ENCODE measurements at places on chromosomes 2 and 18. TPM values are rescaled to one million over a fixed set of nuclear protein-coding genes. Genes with fewer than 3 reads are reported as not detected.
A peak's percentile ranks its signal among the peaks of the same experiment; 100 is the strongest.

DNA sequence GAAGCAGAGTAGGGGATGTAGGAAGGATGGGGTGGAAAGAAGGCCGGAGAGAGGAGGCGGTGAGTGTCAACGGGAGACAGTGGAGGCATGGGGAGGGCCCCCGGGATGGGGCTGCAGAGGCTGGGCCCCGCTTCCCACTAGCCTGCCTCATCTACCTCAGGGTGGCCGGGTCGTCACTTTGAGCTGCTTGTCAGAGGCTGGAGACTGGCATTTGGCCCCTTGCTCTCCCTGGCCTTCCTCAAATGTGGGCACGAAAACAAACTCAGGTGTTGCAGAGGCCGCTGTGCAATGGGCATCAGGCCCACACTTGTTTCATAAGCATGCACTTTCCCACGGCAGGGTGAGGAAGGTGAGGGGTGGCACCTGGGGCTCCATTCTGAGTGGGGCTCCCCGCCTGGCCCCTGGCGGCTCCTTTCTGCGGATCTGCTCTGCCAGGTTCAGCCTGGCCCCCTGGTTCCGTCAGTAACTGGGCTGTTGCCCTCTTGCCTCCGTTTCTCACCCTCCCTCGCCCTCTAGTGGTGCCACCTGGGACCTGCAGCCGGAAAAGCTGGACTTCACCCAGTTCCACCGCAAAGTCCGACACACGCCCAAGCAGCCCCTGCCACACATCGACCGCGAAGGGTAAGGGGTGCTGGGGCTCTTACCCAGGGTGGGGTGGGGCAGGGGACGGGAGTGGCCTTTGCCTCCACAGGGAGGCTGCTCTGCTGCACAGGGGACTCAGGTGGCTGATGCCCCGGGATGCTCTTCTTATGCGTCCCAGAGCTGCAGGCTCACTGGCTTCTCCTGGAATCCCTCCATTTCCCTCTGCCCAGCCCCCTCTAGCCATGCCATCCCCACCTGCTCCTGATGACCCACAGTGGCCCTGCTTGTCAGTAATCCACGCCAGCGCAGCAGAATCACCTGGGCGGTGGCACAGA, 125.4 kb downstream of the CTIF start:
- DNase-seq = no peak

GRCh38 chr18:24964216-24964615, 387.8 kb downstream of the ZNF521 start:
- no peak for DNase-seq

- no peak for DNase-seq
These were observed 341.6 kb upstream of the CDH7 start for GRCh38 chr18:65409261-65409660.

- no peak for DNase-seq
These were observed 102.1 kb upstream of the HS6ST1 start for GRCh38 chr2:128420776-128421175.

DNA sequence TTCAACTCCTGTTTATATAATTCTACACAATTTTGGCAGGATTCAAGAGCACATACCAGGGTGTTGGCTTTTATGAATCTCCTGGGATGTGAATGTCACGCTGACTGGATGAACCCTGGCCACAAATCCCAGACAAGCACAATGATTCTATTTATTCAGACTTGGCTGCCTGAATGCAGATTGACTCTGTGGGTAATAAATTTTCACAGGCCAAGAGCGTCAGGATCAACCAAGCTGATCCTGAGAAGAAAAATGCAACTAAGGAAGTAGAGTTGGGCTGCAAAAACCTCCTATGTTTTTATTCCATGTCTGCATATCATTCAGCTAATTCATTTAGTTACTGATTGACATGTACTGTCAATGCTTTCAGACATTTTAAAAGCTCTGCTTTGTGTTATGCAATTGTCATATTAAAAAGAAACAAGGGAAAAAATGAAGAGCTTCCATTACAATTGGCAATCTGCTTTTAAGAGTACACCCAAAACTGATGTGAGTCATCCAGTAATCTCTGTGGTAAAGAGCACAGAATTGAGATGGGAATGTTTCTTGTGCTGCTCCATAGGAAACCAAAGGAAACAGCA, 173.0 kb upstream of the REV1 start:
- DNase-seq = no peak

- no peak for DNase-seq
These were observed 19.9 kb downstream of the ABCG5 start for GRCh38 chr2:43818761-43819160.

- DNase-seq = no peak
These were observed 63.5 kb downstream of the COL5A2 start for GRCh38 chr2:189116087-189116486.

DNA sequence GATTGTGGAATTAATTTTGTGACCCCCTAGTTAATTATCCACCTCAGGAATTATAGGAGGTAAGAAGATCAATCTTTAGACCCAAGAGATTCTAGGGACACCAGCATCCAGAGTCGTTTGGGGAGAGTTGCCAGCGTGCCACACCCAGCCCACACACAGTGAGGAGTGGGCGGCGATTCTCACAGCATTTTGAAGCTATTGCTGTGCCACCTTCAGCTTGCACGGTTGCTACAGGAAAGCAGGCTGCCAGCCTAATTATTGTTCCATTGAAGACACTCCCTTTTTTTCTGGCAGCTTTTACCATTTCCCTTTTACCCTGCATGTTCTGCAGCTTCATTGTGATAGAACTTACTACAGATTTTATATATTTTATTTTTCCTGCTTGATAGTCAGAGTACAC, 13.1 kb upstream of the MYL12A start:
- no peak for DNase-seq

GRCh38 chr18:24065906-24066305, 51.4 kb downstream of the TTC39C start:
- no peak for DNase-seq

GRCh38 chr18:67650686-67651385, 134.3 kb upstream of the DSEL start:
- DNase-seq = no peak

- no peak for DNase-seq
These were observed 75.9 kb downstream of the SH3BP4 start for GRCh38 chr2:235027558-235028214.

DNA sequence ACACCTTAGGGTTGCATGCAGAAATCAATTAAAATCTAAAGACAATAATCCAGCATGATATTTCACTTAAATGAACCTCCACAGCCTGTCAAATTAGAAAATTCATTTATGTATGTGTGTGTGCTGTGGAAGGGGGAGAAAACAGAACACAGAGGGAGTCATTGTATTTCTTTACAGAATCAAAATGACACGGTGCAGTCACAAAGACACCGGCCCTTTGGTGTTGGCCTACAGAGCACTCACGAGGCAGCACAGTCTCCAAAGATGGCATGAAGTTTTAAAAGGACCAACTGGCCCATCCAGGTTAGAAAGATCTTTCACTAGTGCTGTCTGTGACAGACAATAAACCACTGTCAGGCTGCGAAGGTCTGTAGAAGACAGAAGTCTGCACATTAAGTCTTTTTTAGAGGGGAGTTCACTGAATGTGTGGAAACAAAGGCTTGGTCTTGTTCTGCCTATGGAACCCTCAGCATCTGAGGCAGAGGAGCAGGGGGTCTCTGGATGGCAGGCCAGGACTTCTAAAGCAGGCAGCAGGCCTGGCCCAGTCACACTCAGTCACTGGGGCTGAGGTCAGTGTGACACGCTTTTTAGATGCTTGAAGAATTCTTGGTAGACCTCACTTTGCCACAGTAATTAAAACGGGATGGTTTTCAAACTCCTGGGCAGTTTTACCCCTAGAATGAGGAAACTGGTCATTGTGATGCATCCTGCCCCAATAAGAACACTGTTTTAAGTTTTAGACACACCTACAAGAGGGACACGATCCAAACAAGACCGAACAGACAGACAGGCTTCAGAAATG, 184.9 kb downstream of the AFF3 start:
- no peak for DNase-seq

GRCh38 chr2:237195396-237196120, 109.9 kb downstream of the COPS8 start:
- DNase-seq = no peak

- no peak for DNase-seq
These were observed 19.0 kb downstream of the DYNC1I2 start for GRCh38 chr2:171706152-171706803.

- no peak for DNase-seq
These were observed 40.7 kb downstream of the RBM45 start for GRCh38 chr2:178152977-178153376.

DNA sequence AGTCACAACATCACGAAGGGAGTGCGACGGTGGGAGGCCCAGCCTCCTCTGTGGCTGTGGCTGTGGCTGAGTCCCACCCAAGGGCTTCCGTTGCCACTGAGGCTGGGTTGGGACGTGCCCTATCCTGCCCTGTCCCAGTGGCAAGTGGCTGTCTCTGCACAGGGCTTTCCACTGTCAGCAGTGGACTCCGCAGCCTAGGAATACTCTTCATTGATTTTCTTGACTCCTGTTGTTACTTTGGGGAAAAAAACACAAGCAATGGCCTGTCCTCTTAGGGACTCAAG, 122.7 kb downstream of the RAB3GAP1 start:
- DNase-seq = no peak

- DNase-seq = no peak
These were observed 206.9 kb downstream of the ARL4C start for GRCh38 chr2:234289834-234290590.

DNA sequence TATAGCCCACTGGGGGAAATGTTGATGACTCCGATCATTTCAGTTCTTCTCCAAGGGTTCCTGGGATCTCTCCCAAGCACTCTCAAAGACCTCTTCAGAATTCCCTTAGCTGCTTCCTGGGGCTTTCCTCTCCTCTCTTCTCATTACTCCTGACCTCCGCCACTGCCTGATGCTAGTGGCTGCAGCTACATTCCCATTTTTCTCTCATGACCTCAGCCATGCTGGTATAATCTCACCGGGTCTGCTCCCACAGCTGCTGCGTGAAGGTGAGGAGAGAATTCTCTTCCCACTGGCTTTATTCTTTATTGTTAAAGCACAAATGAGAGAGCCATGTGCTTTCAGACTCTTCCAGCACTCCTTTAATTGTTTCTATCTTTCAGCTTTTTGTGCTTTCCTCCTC, 312.0 kb upstream of the ETAA1 start:
- no peak for DNase-seq

GRCh38 chr2:165536851-165537499, 67.5 kb downstream of the CSRNP3 start:
- no peak for DNase-seq

- DNase-seq = no peak
These were observed 499.9 kb upstream of the SPHKAP start for GRCh38 chr2:228681426-228681825.

- DNase-seq = no peak
These were observed 34.6 kb upstream of the SP9 start for GRCh38 chr2:174300114-174300513.

DNA sequence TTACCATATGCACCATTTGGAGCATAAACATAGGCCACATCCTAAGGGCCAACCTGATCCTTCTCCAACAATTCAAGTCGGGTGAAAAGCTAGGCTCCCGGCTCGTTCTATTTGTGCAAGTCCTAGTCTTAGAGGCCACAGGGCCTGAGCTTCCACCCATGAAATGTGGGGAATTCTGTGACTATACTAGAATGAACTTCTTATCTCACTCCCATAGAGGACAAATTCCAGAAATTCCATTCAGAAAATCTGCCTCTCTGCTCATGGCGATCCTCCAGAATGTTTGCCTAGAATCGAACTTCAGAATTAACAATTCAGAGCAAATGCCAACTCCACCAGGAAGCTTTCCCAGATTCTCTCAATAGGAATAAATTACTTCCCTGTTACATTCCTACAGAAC, 187.9 kb downstream of the BCL11A start:
- DNase-seq = no peak

- DNase-seq = peak; percentile 48
These were observed 575 bp downstream of the HSPD1 start for GRCh38 chr2:197498937-197499593.

The ALPP gene
- polyA plus RNA-seq = 0.06 TPM

The ANKRD30B gene
- 0.16 TPM for polyA plus RNA-seq

The L3MBTL4 gene
- polyA plus RNA-seq = 4.7 TPM

The PTPRN gene
- polyA plus RNA-seq = not detected

The TCF23 gene
- 0.93 TPM for polyA plus RNA-seq

The LTBP1 gene
- 83.3 TPM for polyA plus RNA-seq

The RUFY4 gene
- polyA plus RNA-seq = 0.24 TPM

The SERPINB4 gene
- not detected for polyA plus RNA-seq

The NUP35 gene
- polyA plus RNA-seq = 31.3 TPM

The RNF149 gene
- 35.5 TPM for polyA plus RNA-seq

The SP5 gene
- polyA plus RNA-seq = 0.71 TPM

The PLEKHH2 gene
- polyA plus RNA-seq = 29.2 TPM

The NYAP2 gene
- polyA plus RNA-seq = 0.03 TPM

The DOCK10 gene
- polyA plus RNA-seq = 10.8 TPM

The TOGARAM2 gene
- 0.94 TPM for polyA plus RNA-seq

Measured in right renal cortex interstitium (tissue), 3 donors.